ENCODE measurements at places on chromosomes 13 and 19.

DNA sequence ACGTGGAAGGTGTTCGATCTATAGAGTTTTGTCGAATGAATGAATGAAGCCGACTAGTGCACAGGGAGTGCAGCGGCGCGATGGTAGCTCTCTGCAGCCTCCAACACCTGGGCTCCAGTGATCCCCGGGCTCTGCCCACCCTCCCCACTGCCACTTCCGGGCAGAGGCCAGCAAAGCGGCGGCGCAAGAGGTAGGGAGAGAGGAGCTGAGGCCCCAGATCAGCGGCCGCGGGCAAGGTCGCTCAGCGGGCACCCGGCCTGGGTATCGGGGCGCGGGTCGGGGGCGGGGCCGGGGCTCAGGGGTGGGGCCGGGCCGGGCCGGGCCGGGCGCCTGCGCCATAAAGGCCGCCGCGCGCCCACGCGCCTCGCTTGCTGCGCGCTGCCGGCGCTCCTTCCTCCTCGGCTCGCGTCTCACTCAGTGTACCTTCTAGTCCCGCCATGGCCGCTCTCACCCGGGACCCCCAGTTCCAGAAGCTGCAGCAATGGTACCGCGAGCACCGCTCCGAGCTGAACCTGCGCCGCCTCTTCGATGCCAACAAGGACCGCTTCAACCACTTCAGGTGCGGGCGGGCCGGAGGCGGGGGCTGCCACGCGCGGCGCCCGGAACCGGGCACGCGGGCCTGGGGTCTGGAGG lies at the start of gene GPI:
TSS of gene GPI (plus strand) at position 367 of the 633 bp plus-strand sequence. CDS start at position 438, 71 bp downstream.
- DNase-seq: peak; percentile 67
- H3K4me1 ChIP-seq: peaks cover 12% of the 10 kb centered on the region
- H3K36me3 ChIP-seq: peaks cover 31% of the 10 kb centered on the region

- DNase-seq: no peak
- H3K27me3 ChIP-seq: no peaks in the 10 kb centered on the region
- peaks cover 45% of the 10 kb centered on the region for H3K4me1 ChIP-seq
- H3K27ac ChIP-seq: peak overlapping the region; percentile 46
- no peaks in the 10 kb centered on the region for H3K36me3 ChIP-seq
- H3K4me3 ChIP-seq: no peak overlapping the region
These were observed 2.2 kb upstream of the FCGBP start for GRCh38 chr19:39936622-39937021.

DNA sequence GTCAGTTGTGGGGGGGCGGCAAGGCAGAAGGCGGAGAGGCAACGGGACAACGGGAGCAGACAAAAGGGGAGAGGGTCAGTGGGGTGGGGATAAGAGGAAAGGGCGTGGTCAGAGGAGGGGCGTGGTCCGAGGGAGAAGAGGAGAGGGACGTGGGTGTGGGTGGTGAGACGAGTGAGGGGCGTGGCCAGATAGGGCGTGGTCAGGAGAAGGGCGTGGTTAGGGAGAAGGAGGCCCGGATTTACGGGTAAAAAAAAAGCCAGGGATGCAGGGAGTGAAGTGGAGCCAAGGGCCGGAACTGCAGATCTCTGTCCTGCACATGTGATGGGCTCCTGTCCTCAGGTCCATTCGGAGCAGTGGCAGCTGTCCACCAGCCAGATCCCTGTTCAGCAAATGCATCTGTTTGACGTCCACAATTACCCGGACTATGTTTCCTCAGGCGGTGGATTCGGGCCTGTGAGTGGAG lies 21.5 kb downstream of the CPT1C start:
- H3K4me3 ChIP-seq: no peak overlapping the region
- H3K36me3 ChIP-seq: no peaks in the 10 kb centered on the region
- DNase-seq: no peak

DNA sequence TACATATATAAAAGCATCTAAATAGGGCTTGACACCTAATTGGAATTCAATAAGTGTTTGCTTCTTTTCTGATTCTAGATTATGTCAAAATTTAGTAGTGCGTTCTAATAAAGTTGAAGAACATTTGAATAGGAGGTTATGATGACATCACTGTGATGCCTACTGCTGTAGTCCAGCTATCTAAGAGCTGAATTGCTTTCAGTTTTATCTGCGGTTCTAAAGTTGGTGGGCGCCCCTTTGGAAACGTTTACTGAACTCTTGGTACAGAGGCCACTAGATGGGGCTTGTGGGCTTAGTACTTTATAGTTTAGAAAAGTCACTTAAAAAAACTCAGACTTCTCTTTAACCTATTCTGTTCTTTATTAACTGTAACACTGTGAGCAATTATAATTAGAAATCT lies 776.9 kb downstream of the GPC5 start:
- no peaks in the 10 kb centered on the region for H3K4me1 ChIP-seq
- no peaks in the 10 kb centered on the region for H3K36me3 ChIP-seq
- no peak overlapping the region for H3K27ac ChIP-seq
- no peaks in the 10 kb centered on the region for H3K27me3 ChIP-seq
- H3K4me3 ChIP-seq: no peak overlapping the region

DNA sequence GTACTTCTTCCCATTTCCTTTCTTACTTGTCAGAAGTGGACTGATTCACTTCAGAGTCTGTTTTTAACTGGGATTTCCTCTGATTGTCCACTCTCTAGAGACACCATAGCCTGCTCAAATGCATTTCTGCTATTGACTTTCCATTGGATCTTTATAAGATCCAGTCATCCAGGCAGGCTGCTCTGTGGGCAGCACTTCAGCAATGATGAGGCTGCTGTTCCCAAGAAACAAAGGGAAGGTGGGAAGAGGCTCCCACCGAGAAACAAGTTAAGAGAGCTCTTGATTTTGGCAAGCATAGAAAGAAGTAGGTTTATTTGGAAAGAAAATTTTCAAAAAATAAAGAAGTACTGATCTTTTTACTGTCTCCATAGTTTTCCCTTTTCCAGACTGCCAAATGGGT lies 125.8 kb upstream of the STARD13 start:
- H3K4me3 ChIP-seq: no peak overlapping the region
- no peaks in the 10 kb centered on the region for H3K27me3 ChIP-seq
- H3K27ac ChIP-seq: no peak overlapping the region
- DNase-seq: no peak

- no peak overlapping the region for H3K27ac ChIP-seq
- H3K36me3 ChIP-seq: no peaks in the 10 kb centered on the region
- no peaks in the 10 kb centered on the region for H3K4me1 ChIP-seq
- H3K27me3 ChIP-seq: no peaks in the 10 kb centered on the region
- no peak overlapping the region for H3K4me3 ChIP-seq
- no peak for DNase-seq
These were observed 19.8 kb downstream of the PAK4 start for GRCh38 chr19:39145180-39145953.

GRCh38 chr13:66992183-66992582 lies 238.0 kb downstream of the PCDH9 start:
- no peak overlapping the region for H3K27ac ChIP-seq
- DNase-seq: no peak
- H3K36me3 ChIP-seq: no peaks in the 10 kb centered on the region

GRCh38 chr19:11373885-11374432 lies 507 bp upstream of the SWSAP1 start:
- no peak for DNase-seq
- H3K27me3 ChIP-seq: no peaks in the 10 kb centered on the region
- H3K36me3 ChIP-seq: no peaks in the 10 kb centered on the region
- peak overlapping the region; percentile 76 for H3K4me3 ChIP-seq
- peaks cover 38% of the 10 kb centered on the region for H3K4me1 ChIP-seq

DNA sequence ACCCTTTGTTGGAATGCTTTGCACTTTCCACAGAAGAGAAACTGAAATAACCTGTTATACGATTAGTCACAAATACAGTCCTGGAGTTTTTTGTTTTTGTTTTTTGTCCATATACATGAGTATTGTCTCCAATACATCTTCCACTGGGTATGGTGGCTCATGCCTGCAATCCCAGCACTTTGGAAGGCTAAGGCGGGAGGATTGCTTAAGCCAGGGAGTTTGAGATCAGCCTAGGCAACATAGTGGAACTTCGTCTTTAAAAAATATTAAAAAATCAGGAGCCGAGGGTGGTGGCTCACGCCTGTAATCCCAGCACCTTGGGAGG lies 25.0 kb downstream of the AP2S1 start:
- peaks cover 2% of the 10 kb centered on the region for H3K27me3 ChIP-seq
- no peak overlapping the region for H3K4me3 ChIP-seq
- H3K4me1 ChIP-seq: peaks cover 20% of the 10 kb centered on the region
- no peak overlapping the region for H3K27ac ChIP-seq
- no peaks in the 10 kb centered on the region for H3K36me3 ChIP-seq

DNA sequence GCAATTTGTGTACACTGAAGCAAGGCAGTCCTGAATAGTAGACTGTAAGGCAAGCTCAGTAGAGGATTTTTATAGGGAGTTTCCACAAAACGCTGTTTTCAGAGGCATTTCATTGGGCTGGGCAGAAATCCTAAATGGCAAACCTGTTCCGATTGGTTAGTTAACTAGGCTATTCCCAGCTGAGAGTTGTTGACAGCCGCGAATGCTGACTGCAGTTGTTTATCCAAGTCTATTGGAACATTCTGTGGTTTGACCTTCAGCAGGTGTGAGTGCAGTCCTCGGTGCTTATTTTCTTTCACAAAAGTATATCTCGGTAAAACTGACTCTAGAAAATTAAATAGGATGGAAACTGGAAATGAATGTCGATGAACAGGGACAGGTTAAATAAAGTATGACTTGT lies 45.4 kb downstream of the TPT1 start:
- H3K27me3 ChIP-seq: no peaks in the 10 kb centered on the region
- H3K4me3 ChIP-seq: no peak overlapping the region
- DNase-seq: no peak
- H3K27ac ChIP-seq: no peak overlapping the region
- no peaks in the 10 kb centered on the region for H3K36me3 ChIP-seq
- peaks cover 37% of the 10 kb centered on the region for H3K4me1 ChIP-seq

- peaks cover 3% of the 10 kb centered on the region for H3K36me3 ChIP-seq
- DNase-seq: no peak
- H3K4me1 ChIP-seq: no peaks in the 10 kb centered on the region
- H3K4me3 ChIP-seq: no peak overlapping the region
- H3K27ac ChIP-seq: no peak overlapping the region
- no peaks in the 10 kb centered on the region for H3K27me3 ChIP-seq
These were observed 67.9 kb upstream of the KLF5 start for GRCh38 chr13:72990953-72991352.

DNA sequence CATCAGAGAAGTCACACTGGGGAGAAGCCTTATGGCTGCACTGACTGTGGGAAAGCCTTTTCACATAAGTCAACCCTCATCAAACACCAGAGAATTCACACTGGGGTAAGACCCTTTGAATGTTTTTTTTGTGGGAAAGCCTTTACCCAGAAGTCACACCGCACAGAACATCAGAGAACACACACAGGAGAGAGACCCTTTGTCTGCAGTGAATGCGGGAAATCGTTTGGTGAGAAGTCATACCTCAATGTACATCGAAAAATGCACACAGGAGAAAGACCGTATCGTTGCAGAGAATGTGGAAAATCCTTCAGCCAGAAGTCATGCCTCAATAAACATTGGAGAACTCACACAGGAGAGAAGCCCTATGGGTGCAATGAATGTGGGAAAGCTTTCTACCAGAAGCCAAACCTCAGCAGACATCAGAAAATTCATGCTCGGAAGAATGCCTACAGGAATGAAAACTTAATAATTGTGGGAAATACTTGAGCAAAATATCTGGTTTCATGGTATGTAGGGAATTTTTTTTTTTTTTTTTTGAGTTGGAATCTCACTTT lies 30.7 kb downstream of the ZNF793 start:
- H3K4me1 ChIP-seq: no peaks in the 10 kb centered on the region
- H3K4me3 ChIP-seq: no peak overlapping the region
- peaks cover 21% of the 10 kb centered on the region for H3K36me3 ChIP-seq
- no peak overlapping the region for H3K27ac ChIP-seq
- no peaks in the 10 kb centered on the region for H3K27me3 ChIP-seq

DNA sequence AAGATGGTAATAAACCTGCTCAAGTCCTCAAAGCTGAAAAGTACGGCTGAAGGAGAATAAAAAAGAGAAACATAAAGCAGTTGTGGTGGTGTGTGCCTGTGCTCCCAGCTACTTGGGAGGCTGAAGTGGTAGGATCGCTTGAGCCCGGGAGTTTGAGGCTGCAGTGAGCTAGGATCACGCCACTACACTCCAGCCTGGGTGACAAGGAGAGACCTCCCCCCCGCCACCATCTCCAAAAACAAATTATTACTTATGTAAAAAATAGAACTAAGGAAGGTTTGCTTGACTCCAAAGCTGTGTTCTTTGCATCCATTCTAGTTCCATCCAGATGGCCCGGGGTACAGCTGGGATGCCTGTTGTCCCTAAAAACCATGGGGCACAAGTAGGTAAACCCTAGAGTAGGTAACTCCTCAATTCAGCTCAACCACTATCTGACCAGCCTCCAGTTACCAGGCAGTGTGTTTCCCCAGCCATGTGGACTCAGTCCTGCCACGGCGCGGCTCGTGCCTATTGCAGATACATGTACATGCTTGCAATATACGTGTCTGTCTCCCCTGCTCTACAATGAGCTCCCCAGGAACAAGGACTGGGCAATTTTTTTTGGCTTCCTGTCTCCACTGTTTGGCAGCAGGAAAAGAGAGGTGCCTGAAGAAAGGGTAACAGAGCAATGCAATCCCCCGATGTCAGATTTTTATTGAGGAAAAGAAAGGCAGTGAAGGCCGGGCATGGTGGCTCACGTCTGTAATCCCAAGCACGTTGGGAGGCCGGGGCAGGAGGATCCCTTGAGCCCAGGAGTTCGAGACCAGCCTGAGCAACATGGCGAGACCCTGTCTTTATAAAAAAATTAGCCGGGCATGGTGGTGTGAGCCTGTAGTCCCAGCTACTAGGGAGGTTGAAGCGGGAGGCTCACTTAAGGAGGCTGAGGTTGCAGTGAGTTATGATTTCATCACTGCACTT lies 101.3 kb downstream of the GNG7 start:
- H3K4me1 ChIP-seq: no peaks in the 10 kb centered on the region
- no peaks in the 10 kb centered on the region for H3K36me3 ChIP-seq
- H3K4me3 ChIP-seq: no peak overlapping the region
- H3K27ac ChIP-seq: no peak overlapping the region

GRCh38 chr19:43460362-43461016 lies 4.9 kb downstream of the LYPD3 start:
- peaks cover 33% of the 10 kb centered on the region for H3K4me1 ChIP-seq
- no peaks in the 10 kb centered on the region for H3K27me3 ChIP-seq
- H3K4me3 ChIP-seq: no peak overlapping the region

DNA sequence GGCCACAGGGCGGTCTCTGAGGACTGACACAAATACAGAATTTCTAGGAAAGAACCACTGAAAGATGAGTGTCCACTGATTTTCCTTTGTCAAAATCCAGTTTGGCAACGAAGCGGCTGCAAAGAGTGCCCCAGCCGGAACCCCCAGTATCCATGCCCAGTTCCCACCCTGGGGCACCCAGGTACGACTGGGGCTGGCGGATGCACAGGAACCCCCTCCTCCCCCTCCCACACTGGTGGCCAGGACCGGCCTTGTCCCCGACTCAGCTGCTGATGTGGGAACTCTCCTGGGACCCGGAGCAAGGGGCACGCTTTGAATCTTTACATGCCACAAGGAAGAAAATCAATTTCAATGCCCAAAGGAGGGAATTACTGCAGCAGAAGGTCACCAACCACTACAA lies 220.8 kb upstream of the ZNF507 start:
- no peak for DNase-seq
- H3K4me1 ChIP-seq: no peaks in the 10 kb centered on the region
- H3K27me3 ChIP-seq: no peaks in the 10 kb centered on the region
- no peaks in the 10 kb centered on the region for H3K36me3 ChIP-seq
- H3K27ac ChIP-seq: no peak overlapping the region

GRCh38 chr13:109665240-109665639 lies 121.1 kb downstream of the IRS2 start:
- H3K27ac ChIP-seq: no peak overlapping the region
- no peaks in the 10 kb centered on the region for H3K4me1 ChIP-seq
- no peak overlapping the region for H3K4me3 ChIP-seq

Measured in T-cell (primary cell).